ENCODE measurements at places on chromosomes 5 and 9. TPM values are rescaled to one million over a fixed set of nuclear protein-coding genes. Genes with fewer than 3 reads are reported as not detected.

Gene ADAMTS16
- polyA plus RNA-seq = not detected

Gene LCN15
- polyA plus RNA-seq = not detected

Gene DNM1
- polyA plus RNA-seq = not detected

Gene CSF1R
- 1.1 TPM for polyA plus RNA-seq

Gene LRRC26
- not detected for polyA plus RNA-seq

Gene CENPH
- polyA plus RNA-seq = 5.6 TPM

Gene TMEM215
- polyA plus RNA-seq = not detected

Gene INSL4
- polyA plus RNA-seq = not detected

Gene NAIP
- 2.2 TPM for polyA plus RNA-seq

Gene PCDHGA11
- not detected for polyA plus RNA-seq

Gene IFNA21
- polyA plus RNA-seq = not detected

Gene ACTBL2
- polyA plus RNA-seq = not detected

Gene ELAVL2
- not detected for polyA plus RNA-seq

Gene PCDHGA6
- polyA plus RNA-seq = not detected

Gene PTAR1
- 13.0 TPM for polyA plus RNA-seq
